ENCODE measurements at places on chromosomes 7 and 10.

DNA sequence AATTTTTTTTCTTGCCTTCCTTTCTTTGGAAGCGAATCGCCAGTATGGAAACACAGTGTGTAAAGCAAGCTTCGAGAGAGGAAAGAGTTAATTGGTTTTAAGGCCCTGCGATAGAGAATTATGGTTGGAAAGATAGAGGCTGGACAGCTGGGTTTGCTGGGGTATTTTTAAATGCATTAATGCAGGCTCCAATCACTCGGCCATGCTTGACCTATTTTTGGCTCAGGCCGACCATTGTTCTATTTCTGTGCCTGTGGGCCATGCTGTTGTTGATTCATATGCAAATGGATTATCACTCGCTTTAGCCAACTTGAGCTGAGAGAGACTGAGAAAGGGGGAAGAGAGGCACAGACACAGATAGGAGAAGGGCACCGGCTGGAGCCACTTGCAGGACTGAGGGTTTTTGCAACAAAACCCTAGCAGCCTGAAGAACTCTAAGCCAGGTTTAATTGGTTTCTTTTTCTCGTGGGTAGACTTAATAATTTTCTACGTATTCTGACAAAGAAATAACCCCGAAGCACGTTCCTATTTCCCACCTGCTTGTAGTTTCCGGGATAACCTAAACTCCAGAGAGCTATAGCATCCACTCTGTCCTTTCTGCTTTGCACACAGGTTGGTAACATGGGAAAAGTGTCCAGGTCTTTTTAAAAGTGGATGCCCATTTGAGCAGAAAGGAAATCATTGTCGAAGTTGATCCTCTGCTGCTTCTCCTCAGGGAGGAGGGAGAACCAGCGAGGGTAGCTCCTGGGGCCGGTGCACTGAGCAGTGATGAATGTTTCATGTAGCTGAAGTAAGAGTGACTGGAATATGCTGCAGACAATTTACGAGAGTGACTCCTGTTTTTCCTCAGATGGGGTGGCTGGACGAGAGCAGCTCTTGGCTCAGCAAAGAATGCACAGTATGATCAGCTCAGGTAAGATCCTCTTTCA lies at the start of gene HDAC9:
HDAC9 (plus strand) TSS at position 338 of the 929 bp plus-strand sequence; CDS start at position 892, 554 bp downstream.
- DNase-seq: no peak

DNA sequence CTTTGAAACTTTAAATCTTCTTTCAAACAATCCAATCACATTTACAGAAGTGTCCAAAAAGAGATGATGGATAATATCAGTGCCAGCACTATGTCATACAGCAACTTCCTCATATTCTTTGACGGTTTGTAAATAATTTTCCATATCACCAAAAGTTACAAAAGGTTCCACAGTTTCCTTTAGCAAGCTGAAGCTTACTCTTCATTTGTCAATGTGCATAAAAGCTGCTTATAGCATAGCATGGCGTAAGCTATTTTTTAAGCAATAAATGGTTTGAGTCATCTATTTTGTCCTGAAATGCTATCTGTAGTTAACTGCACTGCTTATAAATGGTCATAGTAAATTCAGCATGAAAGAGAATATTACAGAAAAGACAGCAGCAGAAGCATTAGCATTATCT lies 95.1 kb downstream of the ETV1 start:
- DNase-seq: no peak

- no peak for DNase-seq
Observed at GRCh38 chr7:44654255-44654796, 47.9 kb downstream of the OGDH start.

DNA sequence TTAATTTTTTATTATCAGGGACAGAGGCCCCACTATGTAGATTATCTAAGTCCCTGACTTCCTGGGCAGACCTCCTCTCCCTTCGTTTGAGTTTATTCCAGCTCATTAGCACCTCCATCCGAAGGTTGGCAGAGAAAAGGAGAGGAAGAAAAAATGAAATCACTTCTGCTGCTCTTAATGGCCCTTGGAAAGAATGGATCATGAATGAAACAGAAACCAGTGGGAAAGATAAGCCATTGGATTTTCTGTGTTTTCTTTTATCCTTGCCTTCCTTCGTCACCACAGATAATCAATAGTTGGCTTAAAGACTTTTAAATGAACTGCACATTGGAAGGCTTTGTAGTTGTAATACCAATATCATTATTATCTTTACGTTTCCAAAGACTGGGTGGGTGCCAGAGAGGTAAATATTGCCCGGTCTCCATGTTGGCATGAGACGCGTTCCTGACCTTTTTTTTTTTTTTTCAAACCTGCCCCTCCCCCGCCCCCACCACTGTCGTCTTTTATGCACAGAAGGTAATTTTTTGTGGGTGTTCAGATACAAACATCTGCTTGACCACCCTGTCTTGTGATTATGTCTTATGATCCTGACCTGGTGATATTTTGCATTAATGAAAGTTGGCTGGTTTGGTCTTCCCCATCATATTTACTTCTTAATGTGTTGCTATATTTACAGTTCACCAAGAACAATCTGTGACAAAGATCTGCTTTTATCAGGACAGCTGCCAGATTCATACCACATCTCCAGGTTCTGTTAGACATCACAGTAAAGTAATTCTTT lies 116.8 kb downstream of the ARID5B start:
- DNase-seq: no peak

DNA sequence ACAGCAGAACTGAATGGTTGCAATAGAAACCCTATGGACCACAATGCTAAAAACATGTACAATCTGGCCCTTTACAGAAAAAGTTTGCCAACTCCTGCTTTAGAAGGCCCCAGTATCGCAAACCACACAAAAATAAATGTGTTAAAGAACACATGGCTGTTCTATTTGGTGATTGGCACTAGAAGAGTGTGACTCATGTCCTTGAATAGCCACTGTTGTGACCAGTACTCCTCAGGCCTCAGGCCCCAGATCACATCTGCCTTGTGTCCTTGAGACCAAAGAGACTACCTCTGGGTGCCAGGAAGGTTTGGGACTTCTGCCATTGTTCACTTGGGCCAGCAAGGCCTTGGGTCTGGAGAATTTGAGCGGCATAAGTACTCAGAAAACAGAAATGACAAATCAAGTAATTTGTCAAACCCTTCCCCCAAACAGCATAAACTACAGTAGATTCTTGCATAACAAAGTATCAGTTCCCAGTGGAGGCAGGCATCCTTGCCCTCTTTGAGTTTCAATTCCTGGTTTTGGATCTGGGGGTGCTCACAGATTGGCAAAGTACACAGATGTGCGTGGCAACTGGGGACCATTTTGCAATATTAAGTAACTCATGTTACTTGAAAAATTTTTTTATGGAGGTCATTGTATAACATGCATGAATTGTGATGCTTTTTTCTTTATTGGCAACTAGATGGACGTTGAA lies 50.2 kb downstream of the MTURN start:
- DNase-seq: no peak

DNA sequence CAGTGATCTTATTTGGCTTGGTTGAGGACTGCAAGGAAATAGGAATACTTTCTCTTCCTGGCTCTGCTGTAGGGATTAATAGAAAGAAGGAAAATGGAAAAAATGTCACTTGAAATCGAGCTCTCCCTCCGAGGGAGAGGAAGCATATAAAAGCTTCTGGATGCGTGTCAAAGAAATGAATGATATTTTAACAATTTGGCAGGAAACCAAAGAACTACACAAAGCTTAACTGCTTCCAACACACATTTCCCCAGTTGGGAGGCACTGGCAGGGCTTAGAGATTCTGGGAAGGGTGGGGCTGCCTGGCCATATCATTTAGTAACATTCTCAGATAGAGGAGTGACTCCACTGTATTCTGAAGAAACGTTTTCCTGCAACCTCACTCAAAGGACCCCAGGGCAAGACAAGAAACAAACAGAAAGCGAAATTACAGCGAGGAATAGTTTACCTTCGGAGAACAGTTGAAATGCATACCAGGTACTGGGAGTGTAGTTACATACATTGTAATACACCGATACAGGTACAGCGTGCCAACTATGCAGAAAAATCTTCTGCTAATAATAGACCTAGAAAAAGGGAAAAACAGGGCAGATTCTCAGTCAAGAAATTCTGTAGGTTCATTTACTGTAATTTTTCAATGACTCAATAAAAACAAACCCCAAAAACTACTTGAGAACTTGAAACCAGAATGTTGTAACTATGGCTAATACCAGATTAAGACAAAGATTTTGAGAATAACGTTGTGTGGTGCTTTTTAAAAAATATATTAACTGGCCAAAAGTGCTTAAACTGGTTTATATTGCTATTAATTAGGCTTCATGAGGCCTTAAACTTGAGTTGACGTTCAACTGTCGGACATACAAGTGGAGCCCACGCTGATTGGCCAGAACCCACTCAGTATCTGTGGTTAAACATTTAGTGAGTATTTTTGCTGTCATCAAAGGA lies 75.7 kb upstream of the ASAH2 start:
- no peak for DNase-seq

GRCh38 chr10:57638411-57638810 lies 629.3 kb downstream of the IPMK start:
- no peak for DNase-seq

- DNase-seq: no peak
Observed at GRCh38 chr10:102255404-102255803, 10.1 kb downstream of the GBF1 start.

- DNase-seq: no peak
Observed at GRCh38 chr7:26372704-26373103, 81.0 kb downstream of the SNX10 start.

Measured in GF-D8 (cell line).